ENCODE measurements at places on chromosomes 11 and 22.

DNA sequence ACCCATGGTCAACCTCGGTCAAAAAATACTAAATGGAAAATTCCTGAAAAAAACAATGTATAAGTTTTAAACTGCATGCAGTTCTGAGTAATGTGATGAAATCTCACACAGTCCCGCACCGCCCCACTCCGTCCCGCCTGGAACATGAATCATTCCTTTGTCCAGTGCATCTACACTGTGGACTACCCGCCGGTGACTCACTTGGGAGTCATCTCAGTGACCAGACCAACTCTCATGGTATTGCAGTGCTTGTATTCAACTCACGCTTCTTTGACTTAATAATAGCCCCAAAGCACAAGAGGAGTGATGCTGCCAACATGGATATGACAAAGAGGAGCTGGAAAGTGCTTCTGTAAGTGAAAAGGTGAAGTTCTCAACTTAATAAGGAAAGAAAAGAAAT lies 48.8 kb downstream of the ARHGAP32 start:
- peak; percentile 66 for DNase-seq

DNA sequence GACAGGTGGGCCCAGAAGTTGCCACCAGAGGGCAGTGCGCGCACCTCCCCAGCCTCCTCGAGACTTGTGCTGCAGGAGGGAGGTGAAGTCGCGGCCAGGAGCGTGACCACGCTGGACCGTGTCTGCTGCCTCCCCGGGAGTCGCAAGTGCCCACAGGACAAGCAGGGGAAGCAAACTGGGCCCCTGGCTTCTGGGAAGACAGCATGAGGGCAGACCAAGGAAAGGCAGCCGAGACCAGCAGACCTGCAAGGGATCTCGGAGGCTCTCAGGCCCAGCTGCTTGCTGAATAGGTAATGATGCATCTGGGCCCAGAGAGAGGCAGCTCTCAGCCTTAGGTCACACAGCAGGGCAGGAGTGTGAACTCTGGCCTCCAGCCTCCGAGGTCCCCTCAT lies 17.0 kb upstream of the IL2RB start:
- DNase-seq = peak; percentile 85

DNA sequence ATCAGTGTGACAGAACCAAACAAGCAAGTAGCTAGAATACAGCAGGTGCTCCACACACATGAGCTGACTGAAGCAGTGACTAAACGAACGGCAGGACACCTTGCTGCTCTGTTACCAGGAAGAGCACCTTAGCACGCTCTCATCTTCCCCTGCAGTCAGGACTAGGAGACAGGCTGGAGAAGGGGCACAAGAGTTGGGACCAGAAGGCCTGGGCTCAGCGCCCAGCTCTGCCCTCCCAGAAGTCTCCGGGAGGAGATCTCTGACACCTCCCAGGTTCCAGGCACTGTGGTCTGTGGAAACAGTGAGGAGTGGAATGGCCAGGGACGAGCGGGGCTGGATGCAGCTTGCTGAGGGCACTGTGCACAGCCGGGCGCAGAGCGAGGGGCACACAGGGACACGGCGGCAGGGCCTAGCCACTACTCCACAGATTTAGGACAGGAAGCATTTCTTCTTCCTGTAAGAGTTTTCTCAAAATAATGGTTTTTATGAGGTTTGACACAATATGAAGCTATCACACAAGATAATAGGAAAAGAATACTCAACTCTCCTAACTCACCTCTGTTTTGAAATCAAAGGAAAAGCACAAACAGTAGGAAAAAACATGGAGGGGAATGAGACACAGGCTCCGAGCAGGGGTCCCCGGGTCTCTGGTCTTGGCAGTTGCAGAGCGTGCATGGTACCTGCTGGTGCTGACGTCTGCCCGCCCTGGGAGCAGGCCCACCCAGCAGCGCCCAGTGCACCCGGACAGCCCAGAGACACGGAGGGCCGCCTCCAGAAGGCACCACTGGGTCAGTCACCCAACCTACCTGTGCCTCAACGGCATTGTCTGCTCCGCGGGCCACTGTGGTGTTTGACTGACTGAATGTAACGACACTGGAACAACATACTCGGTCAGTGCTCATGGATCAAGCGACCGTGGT lies 67.6 kb downstream of the NCAPD3 start:
- DNase-seq = no peak

DNA sequence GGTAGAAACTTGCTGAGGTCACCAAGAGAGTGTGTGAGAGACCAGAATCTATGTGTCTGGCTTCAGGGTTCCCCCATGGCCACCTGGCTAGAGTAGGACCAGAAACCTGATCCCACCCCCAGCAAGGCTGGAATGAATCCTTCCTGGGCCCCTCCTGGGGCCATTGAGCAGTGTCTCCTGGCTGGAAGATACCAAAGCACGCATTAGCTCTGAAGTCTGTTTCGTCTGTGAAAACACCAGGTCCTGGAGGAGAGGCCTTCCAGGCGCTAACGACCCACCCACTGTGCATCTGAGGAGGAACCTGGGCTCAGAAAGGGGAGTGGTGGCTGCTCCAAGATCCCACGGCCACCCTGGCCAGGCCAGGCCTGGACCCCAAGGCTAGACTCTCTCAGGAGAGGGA lies 15.5 kb upstream of the TSKU start:
- DNase-seq = no peak

DNA sequence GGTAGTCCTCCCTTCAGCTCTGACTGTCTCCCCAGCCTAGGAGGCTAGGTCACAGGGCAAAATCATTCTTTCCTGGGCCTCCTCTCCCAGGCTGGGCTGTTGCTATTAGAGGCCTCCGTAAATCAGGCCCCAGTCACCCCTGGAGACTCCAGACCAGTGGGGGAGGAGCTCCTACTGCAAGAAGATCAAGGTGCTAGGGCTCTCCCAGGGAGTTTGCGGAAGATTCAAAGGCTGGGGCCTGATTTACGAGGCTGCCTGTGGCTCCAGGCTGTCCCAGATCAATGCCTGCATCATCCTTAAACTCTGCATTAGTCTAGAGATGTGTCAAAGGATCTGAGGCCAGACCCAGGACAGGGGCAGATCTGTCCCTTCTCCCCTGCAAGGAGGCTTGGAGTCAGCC lies 346.2 kb downstream of the TENM4 start:
- no peak for DNase-seq

Measured in muscle of leg (tissue), 16 donors.